ENCODE measurements at places on chromosomes 1 and 21. TPM values are rescaled to one million over a fixed set of nuclear protein-coding genes. Genes with fewer than 3 reads are reported as not detected.

The KLHDC7A gene
- 0.36 TPM for total RNA-seq

The SYT2 gene
- 0.09 TPM for total RNA-seq

The RGS18 gene
- 0.64 TPM for total RNA-seq

The GPR52 gene
- 0.18 TPM for total RNA-seq

The HSD3B2 gene
- total RNA-seq: 0.62 TPM

The LCE3A gene
- not detected for total RNA-seq
